Mesothelial cell of epicardium (in vitro differentiated cells): ENCODE measurements at places on chromosomes 3 and 15. TPM values are rescaled to one million over a fixed set of nuclear protein-coding genes. Genes with fewer than 3 reads are reported as not detected.

The CILP gene
- 0.95 to 1.3 TPM (median 1.2 TPM) in 3 replicates for total RNA-seq

The MORC1 gene
- total RNA-seq, result 0.13 to 0.18 TPM in 2 of 3 replicates, not detected in the other

The C2CD4A gene
- not detected in 3 replicates for total RNA-seq

DNA sequence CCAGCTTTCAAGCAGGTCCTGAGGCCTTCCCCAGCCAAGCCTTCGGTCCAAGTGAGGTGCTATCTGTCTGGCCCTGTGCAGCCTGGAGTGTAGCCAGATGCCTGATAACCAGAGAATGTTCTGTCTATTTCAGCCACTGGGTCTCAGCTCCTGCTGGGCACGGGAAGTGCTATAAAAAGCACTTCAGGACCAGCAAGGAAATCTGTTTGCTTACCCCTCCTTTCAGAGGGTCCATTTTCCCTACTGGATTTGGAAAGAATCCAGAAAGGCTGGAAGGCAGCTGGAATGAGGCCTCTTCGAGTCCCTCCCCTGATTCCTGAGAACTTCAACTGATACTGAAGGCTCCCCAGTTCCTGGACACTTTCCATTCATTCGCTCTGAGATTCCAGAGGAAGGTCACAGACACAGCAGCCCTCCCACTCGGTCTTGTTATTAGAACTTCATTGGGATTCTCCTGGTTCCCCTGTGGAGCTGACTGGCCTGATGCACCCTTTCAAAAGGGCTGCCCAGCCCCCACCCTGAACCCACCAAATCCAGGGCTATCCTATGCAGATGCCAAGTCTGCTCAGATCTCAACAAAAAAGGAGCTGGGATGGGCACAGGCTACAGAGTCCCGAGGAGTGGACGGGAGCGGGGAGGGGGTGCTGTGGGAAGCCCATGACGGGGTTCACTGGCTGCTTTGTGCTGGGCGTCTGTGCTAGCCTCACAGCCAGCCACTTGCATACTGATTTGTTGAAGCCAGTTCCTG, 70.4 kb downstream of the UMPS start:
- DNase-seq, result no peak

GRCh38 chr3:37435572-37435971, 261.2 kb upstream of the LRRFIP2 start:
- no peak for DNase-seq

DNA sequence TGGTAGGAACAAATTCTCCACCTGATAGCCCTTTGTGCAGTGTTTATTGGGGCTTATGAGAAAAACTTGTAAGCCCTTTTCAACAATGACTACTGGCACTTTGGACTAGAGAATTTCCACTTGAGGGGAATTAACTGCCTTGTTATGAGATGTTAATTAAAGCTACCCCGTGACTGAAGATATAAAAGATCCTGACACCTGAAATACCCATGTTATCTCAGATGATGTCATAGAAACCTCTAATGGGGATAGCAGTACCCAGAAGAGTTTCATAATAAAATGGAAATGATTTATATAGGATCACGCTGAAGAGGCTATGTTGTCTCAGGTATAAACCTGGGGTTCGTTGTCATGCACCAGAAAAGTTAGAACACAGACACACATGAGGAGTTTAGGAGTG, 14.5 kb upstream of the STAC start:
- DNase-seq, result no peak

GRCh38 chr3:142993958-142994442, 7.4 kb upstream of the U2SURP start:
- DNase-seq, result no peak
